Dermis microvascular lymphatic vessel endothelial cell (primary cell): ENCODE measurements at places on chromosomes 16 and 17.

- DNase-seq = no peak
These were observed 1.0 kb upstream of the CKLF start for GRCh38 chr16:66551348-66551759.

GRCh38 chr16:53785044-53785443 is 81.1 kb downstream of the FTO start:
- no peak for DNase-seq

DNA sequence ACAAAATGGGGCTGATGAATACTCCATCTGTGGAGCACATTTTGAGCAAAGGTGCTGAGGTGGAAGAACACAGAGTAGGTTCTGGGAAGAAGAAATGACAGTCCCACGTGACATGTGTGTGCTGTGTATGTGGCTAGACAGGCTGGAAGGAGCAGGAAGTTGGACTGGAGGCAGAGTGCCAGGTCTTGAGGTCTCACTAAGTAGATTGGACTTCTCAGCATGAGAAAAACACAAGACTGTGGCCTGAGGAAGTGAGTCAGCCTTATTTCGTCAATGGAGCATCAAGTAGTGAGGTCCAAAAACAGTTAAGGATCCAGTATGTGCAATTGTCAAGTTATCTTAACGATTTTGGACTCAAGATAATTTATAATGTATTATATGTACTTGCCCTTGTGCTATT is 736.5 kb downstream of the KCNJ2 start:
- no peak for DNase-seq

GRCh38 chr16:85162478-85163277 is 50.4 kb upstream of the CIBAR2 start:
- DNase-seq = no peak

GRCh38 chr16:10039220-10040096 is 142.8 kb downstream of the GRIN2A start:
- no peak for DNase-seq

DNA sequence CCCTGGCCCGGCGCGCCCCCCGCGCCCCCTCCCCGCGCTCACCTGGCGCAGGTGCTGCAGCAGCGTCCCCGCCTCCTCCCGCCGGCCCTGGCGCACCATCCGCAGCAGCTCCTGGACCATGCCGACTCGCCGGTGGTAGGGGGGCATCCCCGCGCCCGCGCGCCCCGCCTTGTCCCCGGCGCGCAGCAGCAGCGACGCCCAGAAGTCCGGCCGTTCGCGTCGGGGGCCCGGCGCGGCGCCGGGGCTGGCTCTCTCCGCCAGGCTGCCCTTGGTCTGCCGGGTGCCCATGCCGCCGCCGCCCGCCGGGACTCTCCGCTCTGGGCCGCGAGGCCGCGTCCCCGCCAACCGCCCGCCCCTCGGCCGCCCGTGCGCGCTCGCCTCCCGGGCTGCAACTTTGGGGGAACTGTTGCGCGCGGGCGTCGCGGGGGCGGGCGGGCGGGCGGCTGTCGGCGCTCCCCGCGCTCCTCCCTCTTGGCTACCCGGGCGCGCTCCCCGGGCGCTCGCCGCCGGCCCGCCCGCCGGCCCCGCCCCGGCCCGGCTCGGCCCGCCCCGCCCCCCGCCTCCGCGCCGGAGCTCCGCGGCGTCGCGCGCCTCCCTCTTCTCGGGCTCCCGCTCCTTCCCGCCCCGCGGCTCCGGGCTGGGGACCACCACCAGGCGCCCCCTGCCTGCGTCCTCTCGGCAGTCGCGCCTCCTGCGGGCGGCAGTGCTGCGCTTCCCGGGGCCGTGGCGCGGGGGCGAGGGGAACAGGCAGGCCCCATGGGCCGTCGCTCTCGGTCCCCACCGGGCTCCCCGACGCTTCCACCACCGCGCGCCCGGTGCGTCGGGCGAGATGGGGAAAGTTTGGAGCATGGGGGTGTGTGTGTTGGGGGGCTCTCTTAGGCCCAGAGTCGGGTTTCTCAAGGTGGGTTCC is at the start of gene LRRC75A:
Gene LRRC75A, minus strand, starts transcription at position 491 of the 910 bp plus-strand sequence. Its CDS starts 203 bp downstream, at position 288.
- peak; percentile 49 for DNase-seq

GRCh38 chr17:47741793-47742145 is 8.7 kb downstream of the TBX21 start:
- no peak for DNase-seq

DNA sequence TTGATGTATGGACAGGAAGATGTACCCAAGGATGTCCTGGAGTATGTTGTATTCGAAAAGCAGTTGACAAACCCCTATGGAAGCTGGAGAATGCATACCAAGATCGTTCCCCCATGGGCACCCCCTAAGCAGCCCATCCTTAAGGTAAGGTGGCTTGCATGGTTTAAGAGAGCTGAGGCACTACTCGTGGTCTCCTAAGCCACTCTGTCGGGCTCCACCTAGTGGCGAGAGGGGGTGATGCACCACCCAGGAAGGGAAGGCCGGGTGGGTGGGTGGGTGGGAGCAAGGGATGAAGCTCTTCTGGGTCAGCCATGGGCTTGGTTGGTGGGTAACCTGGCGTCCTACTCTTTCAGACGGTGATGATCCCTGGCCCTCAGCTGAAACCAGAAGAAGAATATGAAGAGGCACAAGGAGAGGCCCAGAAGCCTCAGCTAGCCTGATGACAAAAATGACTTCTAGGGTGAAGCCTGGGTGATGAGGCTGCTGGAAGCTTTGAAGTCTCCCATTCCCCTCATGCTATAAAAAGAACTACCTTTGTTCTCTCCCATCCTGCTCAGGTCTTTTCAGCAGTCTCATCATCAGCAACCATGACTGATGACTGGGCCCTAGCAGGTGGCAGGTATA is 21.5 kb downstream of the GPR179 start:
- peak; percentile 38 for DNase-seq

DNA sequence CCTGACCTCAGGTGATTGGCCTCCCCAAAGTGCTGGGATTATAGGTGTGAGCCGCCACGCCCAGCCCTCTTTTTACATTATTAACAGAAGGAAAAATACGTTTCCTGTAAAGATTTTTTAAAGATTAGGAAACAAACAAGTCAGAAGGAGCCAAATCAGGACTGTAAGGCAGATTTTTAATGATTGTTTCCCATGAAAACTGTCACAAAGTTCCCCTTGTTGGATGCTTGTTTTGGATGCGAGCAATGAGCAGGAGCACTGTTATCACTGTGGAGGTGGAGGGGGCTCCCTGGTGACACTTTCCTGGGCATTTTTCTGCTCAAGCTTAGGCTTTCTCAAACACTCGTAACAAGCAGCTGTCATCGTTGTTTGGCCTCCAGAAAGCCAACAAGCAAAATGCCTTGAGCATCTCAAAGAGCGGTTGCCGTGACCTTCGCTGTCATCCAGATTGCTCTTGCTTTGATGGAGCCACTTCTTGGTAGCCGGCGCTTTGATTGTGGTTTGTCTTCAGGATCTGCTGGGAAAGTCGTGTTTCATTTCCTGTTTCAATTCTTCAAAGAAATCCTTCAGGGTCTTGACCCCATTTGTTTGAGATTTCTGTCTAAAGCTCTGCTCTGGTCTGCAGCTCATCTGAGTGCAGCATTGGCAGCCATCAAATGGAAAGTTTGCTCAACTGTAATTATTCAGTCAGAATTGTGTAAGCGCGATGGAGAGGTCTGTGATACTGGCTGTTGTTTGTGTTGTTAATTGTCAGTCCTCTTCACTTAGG is 128.7 kb downstream of the RPTOR start:
- DNase-seq = no peak

DNA sequence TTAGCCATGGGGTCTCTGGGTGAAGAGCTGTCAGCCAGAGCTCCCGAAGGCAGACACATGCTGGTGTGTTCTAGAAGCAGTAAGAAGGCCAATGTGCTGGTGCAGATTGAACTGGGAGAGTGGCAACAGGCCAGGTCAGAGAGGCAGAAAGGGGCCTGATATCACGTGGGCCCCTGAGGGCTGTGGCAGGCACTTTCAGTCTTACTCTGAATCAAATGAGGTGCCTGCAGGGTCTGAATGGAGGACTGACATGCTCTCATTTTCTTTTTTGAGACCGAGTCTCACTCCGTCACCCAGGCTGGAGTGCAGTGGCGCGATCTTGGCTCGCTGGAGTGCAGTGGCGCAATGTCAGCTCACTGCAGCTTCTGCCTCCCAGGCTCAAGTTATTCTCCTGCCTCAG is 293.8 kb downstream of the ABCC12 start:
- DNase-seq = no peak

GRCh38 chr17:73586275-73586832 is 57.9 kb downstream of the SDK2 start:
- DNase-seq = no peak

- DNase-seq = no peak
These were observed 3.4 kb downstream of the ASPSCR1 start for GRCh38 chr17:81980707-81981343.

GRCh38 chr16:46730801-46731690 is 17.1 kb downstream of the MYLK3 start:
- DNase-seq = no peak

- peak; percentile 26 for DNase-seq
These were observed 2.5 kb upstream of the STARD3 start for GRCh38 chr17:39634384-39634871.

DNA sequence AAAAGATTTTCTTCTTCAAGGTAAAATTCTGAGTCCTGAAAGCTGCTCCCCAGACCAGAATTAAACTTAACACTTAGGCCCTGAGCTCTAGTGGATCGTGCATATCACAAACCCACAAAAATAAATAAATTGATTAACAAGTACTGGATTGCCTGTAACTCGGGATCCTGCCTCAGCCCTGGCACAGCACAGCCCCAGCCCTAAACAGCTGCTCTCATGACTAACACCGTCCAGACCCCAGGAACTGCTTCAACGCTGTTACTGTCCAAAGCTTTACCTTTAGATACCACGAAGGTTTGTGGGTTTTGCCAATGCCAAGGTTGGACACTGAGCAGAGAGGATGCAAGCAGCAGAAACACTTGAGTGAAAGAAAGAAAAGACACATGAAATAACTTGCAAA is 172.5 kb downstream of the COPRS start:
- no peak for DNase-seq

DNA sequence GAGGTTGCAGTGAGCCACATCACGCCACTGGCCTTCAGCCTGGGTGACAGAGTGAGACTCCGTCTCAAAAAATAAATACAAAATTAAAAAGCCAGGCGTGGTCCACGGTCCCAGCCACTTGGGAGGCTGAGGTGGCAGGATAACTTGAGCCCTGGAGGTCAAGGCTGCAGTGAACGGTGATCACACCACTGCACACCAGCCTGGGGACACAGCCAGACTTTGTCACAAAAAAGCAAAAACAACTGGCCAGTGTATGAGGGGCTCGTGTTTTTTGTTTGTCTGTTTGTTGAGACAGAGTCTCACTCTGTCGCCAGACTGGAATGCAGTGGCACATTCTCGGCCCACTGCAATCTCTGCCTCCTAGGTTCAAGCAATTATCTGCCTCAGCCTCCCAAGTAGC is 1.2 kb upstream of the UBB start:
- no peak for DNase-seq

- DNase-seq = peak; percentile 21
These were observed 12.0 kb downstream of the PRR11 start for GRCh38 chr17:59167571-59168001.

DNA sequence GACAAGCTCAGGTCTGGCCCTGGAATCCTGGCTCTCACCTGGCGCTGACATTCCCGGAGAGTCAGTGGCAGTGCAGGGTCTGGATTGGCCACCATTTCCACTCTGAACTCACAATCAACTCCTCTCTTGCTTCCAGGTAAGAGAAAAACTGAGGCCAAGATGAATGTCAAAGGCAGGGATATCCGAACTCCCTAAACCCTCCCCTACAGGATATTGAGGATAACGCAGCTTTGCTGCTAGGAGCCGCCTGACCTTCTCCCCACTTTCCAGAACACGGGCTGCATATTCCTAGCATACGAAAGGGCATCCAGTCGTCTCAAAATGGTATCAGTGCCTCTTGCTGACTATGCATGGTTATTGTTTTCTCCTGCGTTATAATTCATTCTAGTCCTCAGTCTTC is 473.4 kb downstream of the SOX9 start:
- no peak for DNase-seq

GRCh38 chr17:56830726-56831368 is 2.9 kb downstream of the C17orf67 start:
- no peak for DNase-seq

DNA sequence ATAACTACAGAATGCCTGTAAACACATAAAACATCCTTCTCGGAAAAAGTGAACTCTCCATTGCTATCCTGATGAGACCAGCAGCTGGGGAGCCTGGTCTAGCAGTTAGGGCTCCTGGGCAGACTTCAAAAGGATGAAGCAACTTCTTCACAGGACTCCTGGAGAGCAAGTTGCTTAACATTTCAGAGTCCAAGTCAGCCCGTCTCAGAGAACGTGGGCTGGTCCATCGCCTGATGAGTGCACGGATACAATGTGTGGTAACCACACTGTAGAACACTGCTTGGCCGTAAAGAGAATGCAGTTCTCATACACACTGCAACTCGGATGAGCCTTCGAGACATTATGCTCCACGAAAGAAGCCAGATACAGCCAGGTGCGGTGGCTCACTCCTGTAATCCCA is 52.7 kb downstream of the TMEM235 start:
- DNase-seq = no peak

DNA sequence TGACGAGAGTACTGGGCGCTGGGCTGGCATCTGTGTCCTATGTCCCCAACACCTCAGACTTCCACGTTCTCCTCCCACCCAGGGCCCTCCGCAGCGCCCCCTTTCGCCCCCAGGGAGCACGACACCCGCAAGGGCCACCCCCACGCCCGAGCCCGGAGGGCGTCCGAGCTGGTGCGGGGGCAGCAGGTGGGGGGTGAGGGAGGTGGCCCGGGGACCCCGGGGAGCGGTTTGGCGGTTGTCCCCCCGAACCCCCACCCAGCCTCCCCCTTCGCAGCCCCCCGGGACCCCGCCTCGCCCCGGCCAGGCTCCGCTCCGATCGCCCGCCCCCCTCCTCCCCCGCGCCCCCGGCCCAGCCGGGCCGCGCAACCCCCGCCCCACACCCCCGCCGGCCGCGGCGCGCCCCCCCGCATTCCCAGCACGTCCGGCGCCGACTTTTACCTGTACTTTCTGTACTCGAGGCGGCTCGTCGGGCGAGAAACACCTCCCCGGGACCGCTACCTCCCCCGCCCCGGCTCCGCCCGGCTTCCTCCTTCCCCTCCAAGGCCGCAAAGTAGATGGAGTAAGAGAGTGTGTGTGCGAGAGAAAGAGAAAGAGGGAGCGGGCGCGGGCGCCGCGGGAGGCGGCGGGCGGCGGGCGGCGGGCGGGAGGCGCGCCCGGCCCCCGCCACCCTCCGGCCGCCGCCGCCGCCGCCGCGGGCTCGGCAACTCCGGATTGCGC is 901 bp downstream of the CDYL2 start:
- no peak for DNase-seq

DNA sequence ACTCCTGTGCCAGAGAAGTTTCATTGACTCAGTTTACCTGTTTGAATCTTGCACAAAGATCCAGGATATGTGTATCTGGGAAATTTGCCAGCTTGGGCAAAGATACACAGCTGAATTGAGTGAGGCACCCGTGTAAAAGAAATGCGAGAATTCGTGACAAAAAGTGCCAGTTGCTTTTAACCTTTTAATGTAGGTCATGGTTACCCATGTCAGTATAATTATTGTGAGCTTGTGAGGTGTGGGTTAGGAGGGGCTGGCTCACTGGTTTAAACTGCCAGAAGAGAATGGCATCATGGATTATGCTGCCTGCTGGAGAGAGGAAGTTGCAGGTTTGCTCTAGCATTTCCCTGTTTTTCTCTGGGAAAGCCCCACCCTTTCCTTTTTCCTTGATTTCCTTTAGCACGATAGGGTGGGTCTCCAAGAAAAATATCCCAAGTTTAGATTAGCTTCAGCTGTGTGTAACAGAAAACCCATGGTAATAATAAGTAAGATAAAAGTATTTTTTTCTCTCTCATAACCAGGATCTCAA is 24.8 kb upstream of the NDRG4 start:
- peak; percentile 78 for DNase-seq

- no peak for DNase-seq
These were observed 36.9 kb upstream of the ERN1 start for GRCh38 chr17:64166876-64167275.

- no peak for DNase-seq
These were observed 25.9 kb upstream of the NKD1 start for GRCh38 chr16:50522324-50522723.
